ENCODE measurements at places on chromosomes 2 and 18. TPM values are rescaled to one million over a fixed set of nuclear protein-coding genes. Genes with fewer than 3 reads are reported as not detected.

COL3A1 gene
- total RNA-seq: 450 TPM

UBXN2A gene
- 18.9 TPM for total RNA-seq

PID1 gene
- total RNA-seq: 11.2 TPM

GRCh38 chr18:10939822-10940221 lies 209.5 kb downstream of the PIEZO2 start:
- no peaks in the 10 kb centered on the region for H3K27me3 ChIP-seq
- no peaks in the 10 kb centered on the region for H3K36me3 ChIP-seq
- H3K27ac ChIP-seq: no peak overlapping the region

DNA sequence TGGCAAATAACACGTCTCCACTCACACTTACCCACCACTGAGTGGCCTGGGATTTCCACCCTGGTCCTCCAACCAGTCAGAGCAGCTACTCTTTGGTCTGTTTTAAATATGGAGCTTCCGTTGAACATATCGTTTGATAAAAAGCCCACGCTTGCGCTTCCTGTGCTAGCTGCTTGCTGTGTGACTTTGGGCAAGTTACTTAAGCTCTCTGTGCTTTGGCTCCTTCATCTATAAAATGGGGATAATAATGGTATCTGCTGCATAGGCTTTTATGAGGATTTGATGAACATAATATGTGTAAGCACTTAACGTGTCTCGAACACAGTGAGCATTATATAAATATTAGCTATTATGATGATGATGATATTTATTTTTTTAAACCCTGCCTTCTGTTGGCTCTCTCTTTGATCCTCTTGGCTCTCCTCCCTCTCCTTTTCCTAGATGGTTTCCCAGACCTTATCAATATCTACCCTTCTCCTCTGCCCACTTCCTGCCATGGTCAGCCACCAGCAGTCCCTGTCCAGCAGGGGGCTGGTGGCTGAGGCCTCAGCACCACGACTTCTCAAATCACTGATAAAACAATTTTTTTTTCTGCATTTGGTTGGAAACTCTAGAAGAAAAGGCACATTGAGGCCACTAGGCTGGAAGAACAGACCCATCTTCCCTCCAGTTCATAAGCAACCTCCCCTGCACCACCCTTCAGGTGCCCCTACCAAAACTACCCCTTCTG lies 191.9 kb downstream of the LOXHD1 start:
- H3K4me1 ChIP-seq: no peaks in the 10 kb centered on the region
- no peak overlapping the region for H3K4me3 ChIP-seq

DNA sequence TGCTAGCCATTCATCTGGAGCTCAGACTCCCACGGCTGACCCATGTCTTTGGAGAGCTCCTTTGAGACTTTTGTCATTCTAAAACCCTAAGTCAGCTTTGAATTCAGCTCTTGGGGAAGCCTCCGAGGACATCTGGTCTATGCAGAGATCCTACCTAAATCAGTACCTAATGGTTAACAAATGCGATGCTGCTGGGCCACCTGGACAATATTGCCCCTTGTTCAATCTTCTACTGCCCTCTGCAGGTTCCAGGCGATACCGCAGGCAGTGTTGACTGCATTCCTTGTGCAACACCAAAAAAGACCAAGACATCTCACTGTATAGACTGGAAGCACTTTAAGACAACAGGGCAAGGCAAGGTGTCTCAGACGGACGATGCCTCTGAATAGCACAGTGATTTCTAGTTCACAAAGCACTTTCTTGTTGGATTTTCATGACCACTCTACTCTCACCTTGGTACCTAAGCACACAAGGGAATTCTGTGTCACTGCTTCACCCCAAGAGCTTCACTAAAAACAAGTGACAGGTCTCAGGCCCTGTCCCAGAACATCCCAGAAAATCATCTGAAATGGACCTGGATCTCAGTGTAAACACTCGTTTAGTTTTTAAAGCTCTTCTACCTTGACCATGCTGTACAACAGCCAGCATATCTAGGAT lies 80.9 kb downstream of the XDH start:
- no peak overlapping the region for H3K4me3 ChIP-seq
- no peak overlapping the region for H3K27ac ChIP-seq
- peak; percentile 89 for DNase-seq
- H3K4me1 ChIP-seq: no peaks in the 10 kb centered on the region
- H3K36me3 ChIP-seq: no peaks in the 10 kb centered on the region
- H3K27me3 ChIP-seq: no peaks in the 10 kb centered on the region
